ENCODE measurements at places on chromosomes 2 and 18.

DNA sequence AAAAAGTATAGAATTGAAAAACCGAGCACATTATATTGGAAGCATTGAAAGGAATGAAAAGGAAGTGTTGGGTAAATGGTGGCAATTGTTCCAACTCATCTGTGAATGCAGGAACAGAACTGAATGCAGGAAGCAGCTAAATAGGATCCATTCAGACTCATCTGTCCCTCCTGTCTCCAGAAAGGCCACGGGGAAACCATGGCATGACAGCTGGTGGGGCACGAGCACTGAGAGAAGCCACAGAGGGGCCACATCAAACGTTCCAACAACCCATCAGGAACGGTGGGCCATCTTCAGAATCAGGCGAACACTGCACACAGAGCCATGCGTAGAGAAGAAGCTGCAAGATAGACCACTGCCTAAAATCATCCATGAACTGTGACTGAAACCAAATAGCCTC lies 138.5 kb upstream of the SLC35G4 start:
- DNase-seq: no peak

- no peak for DNase-seq
These were observed 168.7 kb downstream of the KCNS3 start for GRCh38 chr2:18047213-18047611.

- DNase-seq: peak; percentile 40
These were observed 219.6 kb downstream of the MBD2 start for GRCh38 chr18:54004828-54005227.

GRCh38 chr2:113910110-113910717 lies 20.3 kb downstream of the ACTR3 start:
- DNase-seq: no peak

DNA sequence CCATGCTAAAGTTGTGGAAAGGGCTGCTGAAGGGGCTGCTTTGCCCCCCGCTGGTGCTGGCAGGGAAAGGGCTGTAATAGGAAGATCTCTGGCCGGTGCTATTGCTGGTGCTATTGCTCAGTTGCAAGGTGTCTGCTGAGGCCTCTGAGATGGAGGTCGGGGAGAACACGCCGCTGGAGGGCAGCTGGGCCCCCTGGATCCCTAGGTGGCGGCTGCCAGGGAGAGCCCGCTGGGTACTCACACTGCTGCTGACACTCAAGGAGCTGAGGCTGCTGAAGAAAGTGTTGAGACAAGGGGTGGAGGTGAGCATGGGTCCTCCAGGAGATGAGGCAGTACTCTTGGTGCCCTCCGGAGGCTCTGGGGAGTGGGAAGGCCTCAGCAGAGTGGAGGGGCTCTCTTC lies 4.2 kb downstream of the FOXI3 start:
- DNase-seq: no peak

- DNase-seq: no peak
These were observed 10.7 kb downstream of the VPS54 start for GRCh38 chr2:64008434-64009009.

DNA sequence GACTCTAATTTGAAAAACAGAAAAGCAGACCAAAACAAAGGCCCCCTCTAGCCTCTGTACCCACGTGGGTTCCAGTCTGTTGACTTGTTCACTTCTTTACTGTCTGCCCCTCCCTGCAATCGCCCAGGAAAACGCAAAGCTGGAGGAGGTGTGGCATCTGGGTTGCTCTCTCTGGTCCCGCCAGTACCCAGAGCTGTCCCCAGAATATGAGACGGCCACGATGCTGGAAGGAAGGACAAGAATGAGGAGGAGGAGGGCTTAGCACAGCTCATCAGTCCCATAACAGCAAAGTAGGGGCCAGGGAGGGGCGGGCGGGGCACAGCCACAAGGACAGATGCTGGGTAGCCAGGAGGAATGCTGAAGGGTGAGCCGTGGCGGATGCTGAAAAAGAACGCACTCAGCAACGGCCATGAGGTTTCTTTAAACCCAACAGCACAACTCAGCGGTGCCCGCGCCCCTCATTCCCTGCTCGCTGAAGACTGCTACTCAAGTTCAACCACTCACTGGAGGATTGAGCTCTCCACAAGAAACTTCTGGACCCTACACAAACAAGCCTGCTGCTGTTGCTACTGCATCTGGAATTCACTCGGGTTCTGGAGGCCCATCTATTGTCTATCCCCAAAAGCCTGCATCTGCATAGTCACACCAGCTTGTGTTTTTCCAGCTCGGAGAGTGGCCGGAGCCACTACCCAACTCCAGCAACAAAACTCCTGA lies 187.7 kb downstream of the HDAC4 start:
- DNase-seq: no peak

- DNase-seq: peak; percentile 18
These were observed 1.2 kb downstream of the ALK start for GRCh38 chr2:29920130-29920577.

- DNase-seq: no peak
These were observed 216.9 kb upstream of the RAB6C start for GRCh38 chr2:129762386-129763189.

GRCh38 chr2:144015036-144015435 lies 504.9 kb downstream of the ZEB2 start:
- no peak for DNase-seq

- DNase-seq: no peak
These were observed 45.4 kb upstream of the CCDC150 start for GRCh38 chr2:196594158-196594557.

- DNase-seq: no peak
These were observed 164.1 kb upstream of the GATA6 start for GRCh38 chr18:22005191-22005841.

DNA sequence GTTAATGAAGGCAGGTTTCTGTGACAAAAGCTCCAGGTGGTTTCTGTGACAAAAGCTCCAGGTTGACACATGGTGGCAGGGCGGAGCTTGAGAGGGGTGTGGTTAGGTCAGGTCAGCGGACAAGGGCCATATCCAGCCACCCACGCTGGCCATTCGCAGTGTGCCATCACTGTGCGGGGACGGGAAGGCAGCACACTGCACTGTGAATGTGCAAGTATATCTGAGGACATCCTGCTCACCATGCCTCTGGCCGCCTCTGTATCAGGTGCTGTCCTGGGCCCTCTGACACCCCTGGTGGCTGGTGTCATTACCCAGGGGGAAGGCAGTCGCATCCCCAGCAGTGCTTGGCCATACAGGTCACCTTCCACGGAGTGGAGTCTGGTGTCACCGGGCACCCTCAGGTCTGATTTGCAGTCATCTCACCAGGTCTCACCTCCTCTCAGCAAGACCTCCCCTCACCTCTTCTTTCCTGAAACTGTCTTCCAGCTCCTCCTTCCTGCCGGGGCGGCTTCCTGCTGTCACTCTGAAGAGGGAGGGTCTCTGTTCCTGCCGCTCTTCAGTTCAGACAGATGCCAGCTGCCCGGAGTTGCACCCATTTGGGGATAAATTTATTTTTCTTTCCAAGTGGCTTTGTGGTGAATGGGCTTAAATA lies 34.9 kb downstream of the CTIF start:
- DNase-seq: no peak

GRCh38 chr18:3234457-3234856 lies 13.1 kb upstream of the MYL12A start:
- no peak for DNase-seq

DNA sequence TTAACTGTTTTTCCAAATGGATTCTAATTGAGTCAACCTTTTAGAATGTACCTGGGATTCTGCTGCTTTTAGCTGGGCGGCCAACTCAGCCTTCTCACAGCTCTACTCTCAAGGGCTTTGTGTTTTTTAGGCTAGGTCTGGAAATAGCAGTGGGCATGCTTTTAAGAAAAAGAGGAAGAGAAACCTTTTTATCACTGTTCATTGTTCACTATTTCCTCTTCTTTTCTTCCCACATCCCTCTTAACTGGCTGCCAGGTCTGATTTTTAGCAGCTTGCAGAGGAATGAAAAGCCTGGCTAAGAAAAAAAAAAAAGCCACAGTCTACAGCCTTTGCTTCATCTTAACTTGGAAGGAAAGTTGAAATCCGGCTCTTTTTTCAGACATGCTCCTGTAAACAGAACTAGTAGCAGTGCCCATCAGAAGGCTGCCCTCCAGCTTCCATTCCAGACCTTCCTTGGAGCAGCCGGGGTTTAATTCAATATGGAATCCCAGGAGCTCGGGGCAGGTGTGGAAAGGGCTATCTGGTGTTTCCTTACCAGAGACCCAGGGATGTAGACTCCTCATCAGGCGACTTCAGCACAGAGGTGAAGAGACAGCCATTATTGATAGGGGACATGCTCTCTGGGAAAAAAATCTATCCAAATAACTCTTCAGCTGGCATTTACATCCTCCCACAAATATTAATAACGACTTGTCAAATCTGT lies 230.7 kb downstream of the MYO3B start:
- DNase-seq: no peak

DNA sequence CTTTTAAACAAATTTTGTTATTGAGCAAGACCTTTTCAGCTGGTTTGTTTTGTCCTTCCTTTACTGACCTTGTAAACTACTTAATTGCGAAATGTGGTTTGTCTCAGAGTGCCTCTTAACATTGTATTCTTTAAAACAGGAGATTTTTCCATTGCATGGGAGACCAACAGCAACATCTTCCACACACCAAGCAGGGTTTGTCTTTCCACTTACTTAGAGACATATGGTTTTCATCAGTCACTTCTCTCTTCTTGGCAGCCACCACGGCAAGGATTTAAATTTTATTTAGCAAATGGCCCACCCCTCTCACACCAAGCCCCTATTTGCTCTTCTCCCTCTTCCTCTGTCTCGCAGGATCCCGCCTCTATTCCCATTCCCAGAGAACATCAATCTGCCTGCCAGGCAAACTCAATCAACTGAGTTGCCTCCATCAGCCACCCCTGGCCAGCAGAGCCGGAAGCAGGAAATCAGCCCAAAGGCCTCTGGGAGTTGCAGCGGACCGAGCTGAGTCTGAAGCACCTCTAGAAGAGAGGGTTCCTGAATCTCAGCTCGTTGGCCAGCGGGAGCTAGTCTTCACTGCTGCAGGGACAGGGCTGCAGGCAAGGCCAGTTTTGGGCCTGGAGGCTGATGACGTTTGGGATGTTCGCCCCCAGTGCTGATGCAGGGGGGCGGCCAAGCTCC lies 11.3 kb upstream of the CIB4 start:
- DNase-seq: no peak

DNA sequence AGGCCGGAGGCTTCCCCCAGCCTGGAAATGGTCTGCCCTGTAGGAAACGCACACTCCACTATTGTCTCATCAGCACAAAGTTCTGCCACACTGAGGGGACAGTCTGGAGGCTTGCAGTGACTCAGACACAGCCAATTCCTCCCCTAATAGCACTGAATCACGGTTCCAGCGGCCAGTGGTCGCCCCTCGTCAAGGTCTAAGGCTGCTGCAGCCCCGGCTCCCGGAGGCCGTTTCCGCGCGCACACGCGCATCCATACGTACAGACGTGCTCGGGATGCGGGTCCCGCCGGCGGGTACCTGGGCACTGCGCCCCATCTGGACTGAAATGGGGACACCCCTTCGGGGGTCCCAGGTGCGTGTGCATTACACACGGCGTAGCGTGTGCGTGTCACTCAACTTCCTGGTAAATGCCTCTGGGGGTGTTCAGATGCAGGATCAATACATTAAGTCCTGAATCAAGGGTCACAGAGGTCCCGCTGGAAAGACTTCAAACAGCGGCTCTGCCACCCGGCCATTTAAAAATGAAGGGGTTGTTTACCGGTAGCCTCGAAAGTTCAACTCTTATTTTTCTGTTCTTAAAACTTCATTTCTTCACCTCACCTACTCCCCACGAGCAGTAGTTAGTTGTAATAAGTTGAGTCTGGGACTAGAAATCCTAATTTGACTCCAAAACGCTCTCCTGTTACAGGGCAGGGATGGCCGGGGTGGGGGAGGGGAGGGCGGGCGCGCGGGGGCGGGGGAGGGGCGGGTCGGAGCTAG lies 572 bp upstream of the ZNF516 start:
- DNase-seq: peak; percentile 42

GRCh38 chr2:64804651-64805050 lies 150.9 kb upstream of the SERTAD2 start:
- DNase-seq: no peak

DNA sequence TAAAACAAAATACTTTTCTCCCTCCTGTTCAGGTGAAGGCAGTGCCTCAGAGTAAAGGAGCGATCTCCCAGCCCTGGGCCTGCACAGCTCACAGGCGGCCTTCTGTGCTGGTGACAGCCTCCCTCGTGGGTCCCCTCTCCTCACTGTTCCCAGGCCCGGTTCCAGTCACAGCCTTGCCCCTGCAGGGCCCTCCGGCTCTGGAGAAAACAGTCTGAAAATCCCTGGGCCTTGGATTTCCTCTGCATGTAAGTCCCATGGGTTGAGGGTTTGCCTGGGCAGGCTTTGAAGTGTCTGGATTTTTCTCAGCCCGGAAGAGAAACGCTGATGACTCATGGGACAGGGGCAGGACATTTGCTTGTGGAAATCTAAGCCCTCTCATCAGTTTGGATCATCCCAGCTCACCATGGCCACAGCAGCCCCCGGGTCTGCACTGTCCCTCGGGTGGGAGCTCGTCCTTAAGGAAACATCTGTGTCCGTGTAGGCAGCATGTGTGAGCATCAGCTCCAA lies 186.1 kb upstream of the RAB12 start:
- no peak for DNase-seq

DNA sequence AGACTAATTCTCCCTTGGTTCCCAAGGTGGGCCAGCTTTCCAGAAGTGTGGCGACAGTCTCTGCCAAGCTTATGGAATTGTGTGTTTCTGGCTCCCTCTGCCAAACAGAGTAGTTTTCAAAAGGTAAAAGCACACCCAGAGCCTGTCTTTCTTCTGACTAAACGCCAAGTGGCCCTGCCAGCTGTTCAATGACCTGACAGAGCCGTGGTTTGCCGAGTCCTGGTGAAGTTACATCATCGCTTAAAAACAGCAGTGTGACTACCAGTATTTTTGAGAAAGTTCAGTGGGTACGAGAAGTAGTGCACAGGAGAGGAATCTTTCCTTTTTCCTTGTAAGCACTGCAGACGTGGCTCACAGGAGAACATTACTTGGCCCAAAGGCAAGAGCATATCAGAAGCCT lies 1.9 kb downstream of the PER2 start:
- peak; percentile 86 for DNase-seq

DNA sequence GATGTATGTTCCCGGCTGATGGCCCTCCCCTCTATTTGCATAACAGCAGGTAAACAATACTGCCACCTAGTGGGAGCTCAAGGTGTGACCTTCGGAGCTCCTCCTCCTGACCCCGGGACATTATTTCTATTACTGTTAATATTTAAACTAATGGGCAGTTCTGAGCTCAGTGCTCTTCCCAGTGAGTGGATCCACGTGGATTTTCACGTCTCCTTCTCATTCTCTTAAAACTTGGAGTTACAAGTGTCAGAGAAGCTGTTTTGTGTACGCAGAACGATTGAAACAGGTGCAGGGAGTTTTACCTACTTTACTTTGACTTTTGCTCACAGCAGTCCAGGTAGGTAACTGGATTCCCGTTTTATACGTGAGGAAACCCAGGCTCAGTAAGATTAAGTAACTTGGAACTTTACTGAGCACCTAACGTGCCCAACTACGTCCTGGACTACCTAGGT lies 127.3 kb downstream of the PRKCE start:
- DNase-seq: peak; percentile 45

Measured in T47D (cell line).